Activated naive CD8-positive, alpha-beta T cell treated with anti-CD3 and anti-CD28 coated beads for 36 hours (primary cell): ENCODE measurements at places on chromosomes 13 and 19. TPM values are rescaled to one million over a fixed set of nuclear protein-coding genes. Genes with fewer than 3 reads are reported as not detected.

- H3K27me3 ChIP-seq = no peaks in the 10 kb centered on the region
- no peaks in the 10 kb centered on the region for H3K4me1 ChIP-seq
- H3K27ac ChIP-seq = no peak overlapping the region
- H3K4me3 ChIP-seq = no peak overlapping the region
- H3K36me3 ChIP-seq = peaks cover 7% of the 10 kb centered on the region
- no peak for DNase-seq
Measured at GRCh38 chr13:100443998-100444328, 144.6 kb downstream of the GGACT start.

GRCh38 chr19:32197896-32198882, 147.2 kb upstream of the ZNF507 start:
- no peak overlapping the region for H3K4me3 ChIP-seq
- H3K4me1 ChIP-seq = peaks cover 4% of the 10 kb centered on the region
- H3K27ac ChIP-seq = no peak overlapping the region
- H3K27me3 ChIP-seq = peaks cover 14% of the 10 kb centered on the region
- H3K36me3 ChIP-seq = no peaks in the 10 kb centered on the region
- DNase-seq = no peak

DNA sequence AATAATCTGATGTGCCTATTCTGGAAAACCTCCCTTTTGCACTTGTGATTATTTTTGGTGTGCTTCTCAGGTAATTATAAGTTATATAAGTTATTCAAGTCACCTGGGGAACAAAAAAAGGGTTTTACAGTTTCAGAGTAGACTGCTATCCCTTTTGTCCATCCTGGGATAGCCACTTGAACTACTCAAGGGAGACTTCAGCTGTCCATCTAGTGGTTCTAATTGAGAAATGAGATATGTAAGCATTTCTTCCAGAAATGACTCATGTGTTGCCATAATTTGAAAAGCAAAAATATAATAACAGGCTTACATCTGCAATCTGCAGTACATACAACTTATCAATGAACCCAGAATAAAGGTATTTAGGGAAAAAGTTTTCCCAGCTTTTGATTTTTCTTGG, 20.4 kb downstream of the UBL3 start:
- DNase-seq = no peak
- no peak overlapping the region for H3K27ac ChIP-seq
- H3K36me3 ChIP-seq = peaks cover 21% of the 10 kb centered on the region
- peaks cover 14% of the 10 kb centered on the region for H3K4me1 ChIP-seq
- H3K4me3 ChIP-seq = no peak overlapping the region
- no peaks in the 10 kb centered on the region for H3K27me3 ChIP-seq

DNA sequence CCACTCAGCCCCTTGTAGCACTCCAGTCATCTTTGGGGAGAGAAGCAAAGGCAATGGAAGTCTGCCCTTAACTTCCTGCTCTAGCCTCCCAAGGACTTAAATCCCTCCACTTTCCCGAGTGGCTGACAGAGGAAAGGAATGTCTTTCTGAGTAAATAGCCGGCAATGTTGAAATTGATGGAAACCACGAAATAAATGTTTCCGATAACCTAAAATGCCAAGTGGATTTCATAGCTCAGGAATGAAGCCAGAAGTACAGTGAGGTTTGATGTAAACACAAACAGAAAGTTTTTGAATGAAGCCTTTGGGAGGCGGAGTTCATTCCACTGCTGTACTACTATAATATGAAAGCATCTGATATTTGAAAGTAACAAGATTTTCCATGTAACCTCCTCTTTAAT, 14.0 kb upstream of the TBC1D4 start:
- DNase-seq = no peak
- H3K27ac ChIP-seq = no peak overlapping the region
- H3K4me1 ChIP-seq = no peaks in the 10 kb centered on the region
- H3K36me3 ChIP-seq = no peaks in the 10 kb centered on the region
- H3K27me3 ChIP-seq = peaks cover 13% of the 10 kb centered on the region
- H3K4me3 ChIP-seq = no peak overlapping the region

DNA sequence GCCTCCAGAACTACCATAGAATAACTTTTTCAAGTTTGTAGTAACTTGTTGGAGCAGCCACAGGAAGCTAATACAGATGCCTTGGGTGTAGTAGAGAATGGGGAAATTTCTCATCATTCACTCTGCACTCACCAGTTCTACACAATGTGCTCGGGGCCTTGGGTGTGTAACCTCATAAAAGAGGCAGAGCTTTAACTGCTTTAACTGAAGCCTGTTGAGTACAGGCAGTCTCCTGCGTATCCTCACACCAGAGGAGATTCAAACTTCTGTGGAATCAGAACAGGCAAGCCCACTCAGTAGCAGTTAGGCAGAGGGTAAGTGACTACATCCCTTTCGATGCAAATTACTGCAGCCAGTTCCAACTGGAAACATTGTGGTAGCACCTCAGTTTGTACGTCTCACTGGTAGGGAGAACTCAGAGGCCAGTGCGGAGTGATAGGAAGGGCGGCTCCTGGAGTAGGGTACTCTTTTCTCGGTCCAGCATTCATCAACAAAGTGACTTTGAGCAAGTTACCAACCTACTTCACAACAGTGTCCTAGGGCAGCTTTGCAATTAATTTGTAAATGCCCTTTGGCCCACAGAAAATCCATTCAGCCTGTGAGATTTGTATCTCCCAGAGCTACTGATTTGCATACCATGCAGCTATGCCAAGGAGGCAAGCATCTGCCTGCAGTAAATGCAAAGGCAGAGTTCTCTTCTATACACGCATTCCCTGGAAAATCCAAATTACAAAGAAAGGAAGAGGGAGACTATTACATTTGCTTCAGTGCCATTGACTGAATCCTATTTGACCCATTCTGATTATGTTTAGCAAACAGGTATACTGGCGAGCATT, 904.3 kb downstream of the DIAPH3 start:
- no peaks in the 10 kb centered on the region for H3K36me3 ChIP-seq
- H3K4me1 ChIP-seq = no peaks in the 10 kb centered on the region
- no peak overlapping the region for H3K27ac ChIP-seq

DNA sequence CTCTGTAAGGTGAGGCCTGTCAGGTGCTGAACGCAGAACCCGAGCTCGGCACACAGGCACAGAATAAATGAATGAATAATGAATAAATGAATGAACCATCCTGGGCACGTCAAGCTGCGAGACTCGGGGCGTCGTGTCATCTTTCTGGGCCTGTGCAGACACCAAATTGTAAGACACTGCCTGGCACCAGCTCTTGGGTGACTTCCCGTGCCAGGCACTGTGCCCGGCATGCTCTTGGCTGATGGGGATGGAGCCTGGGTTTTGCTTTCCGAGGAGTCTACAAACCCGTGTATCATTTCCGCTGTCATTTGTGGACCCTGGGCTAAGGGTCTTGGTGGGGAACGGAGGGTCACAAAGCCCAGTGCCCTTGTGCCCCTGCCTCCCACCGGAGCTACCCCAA, 43.9 kb downstream of the CELF5 start:
- no peak overlapping the region for H3K27ac ChIP-seq
- H3K27me3 ChIP-seq = peaks cover 41% of the 10 kb centered on the region
- no peak for DNase-seq
- peaks cover 2% of the 10 kb centered on the region for H3K36me3 ChIP-seq

DNA sequence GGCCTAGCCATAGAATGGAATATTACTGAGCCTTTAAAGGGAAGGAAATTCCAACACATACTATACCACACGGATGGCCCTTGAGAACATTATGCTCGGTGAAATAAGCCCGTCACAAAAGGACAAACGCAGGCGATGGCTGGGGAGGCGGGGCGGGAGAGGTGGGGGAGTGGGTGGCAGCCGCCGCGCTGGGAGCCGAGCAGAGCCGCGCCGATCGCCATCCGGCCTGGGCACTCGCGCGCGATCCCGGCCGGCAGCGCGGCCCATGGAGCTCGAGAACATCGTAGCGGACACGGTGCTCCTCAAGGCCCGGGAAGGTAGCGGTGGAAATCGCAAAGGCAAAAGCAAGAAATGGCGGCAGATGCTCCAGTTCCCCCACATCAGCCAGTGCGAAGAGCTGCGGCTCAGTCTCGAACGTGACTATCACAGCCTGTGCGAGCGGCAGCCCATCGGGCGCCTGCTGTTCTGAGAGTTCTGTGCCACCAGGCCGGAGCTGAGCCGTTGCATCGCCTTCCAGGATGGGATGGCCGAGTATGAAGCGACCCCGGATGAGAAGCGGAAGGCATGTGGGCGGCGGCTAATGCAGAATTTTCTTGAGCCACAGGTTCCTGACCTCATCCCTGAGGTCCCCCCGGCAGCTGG, 140.1 kb downstream of the ZDHHC20 start:
- DNase-seq = no peak
- H3K27me3 ChIP-seq = no peaks in the 10 kb centered on the region
- H3K4me3 ChIP-seq = no peak overlapping the region

- DNase-seq = no peak
- H3K27ac ChIP-seq = no peak overlapping the region
- no peaks in the 10 kb centered on the region for H3K27me3 ChIP-seq
- H3K4me3 ChIP-seq = no peak overlapping the region
Measured at GRCh38 chr19:36577271-36577996, 4.3 kb upstream of the ZNF529 start.

- peaks cover 16% of the 10 kb centered on the region for H3K4me1 ChIP-seq
- no peak overlapping the region for H3K4me3 ChIP-seq
- peaks cover 4% of the 10 kb centered on the region for H3K36me3 ChIP-seq
- H3K27me3 ChIP-seq = no peaks in the 10 kb centered on the region
Measured at GRCh38 chr19:34662919-34663318, 14.0 kb downstream of the SCGB2B2 start.

GRCh38 chr13:51576754-51577153, 7.5 kb upstream of the WDFY2 start:
- no peaks in the 10 kb centered on the region for H3K27me3 ChIP-seq
- H3K4me3 ChIP-seq = no peak overlapping the region
- no peaks in the 10 kb centered on the region for H3K36me3 ChIP-seq
- no peak for DNase-seq
- no peak overlapping the region for H3K27ac ChIP-seq

GRCh38 chr19:28960586-28960985, 252.4 kb downstream of the UQCRFS1 start:
- peaks cover 11% of the 10 kb centered on the region for H3K27me3 ChIP-seq
- no peaks in the 10 kb centered on the region for H3K36me3 ChIP-seq
- H3K27ac ChIP-seq = no peak overlapping the region
- H3K4me3 ChIP-seq = no peak overlapping the region
- DNase-seq = no peak

GRCh38 chr13:50720861-50721671, 122.4 kb downstream of the DLEU7 start:
- no peak overlapping the region for H3K27ac ChIP-seq
- no peak overlapping the region for H3K4me3 ChIP-seq
- DNase-seq = no peak
- H3K27me3 ChIP-seq = peaks cover 4% of the 10 kb centered on the region

- DNase-seq = no peak
- H3K4me1 ChIP-seq = peaks cover 3% of the 10 kb centered on the region
- H3K27me3 ChIP-seq = no peaks in the 10 kb centered on the region
- no peak overlapping the region for H3K4me3 ChIP-seq
- no peak overlapping the region for H3K27ac ChIP-seq
Measured at GRCh38 chr13:94309997-94310855, 169.3 kb downstream of the DCT start.

DNA sequence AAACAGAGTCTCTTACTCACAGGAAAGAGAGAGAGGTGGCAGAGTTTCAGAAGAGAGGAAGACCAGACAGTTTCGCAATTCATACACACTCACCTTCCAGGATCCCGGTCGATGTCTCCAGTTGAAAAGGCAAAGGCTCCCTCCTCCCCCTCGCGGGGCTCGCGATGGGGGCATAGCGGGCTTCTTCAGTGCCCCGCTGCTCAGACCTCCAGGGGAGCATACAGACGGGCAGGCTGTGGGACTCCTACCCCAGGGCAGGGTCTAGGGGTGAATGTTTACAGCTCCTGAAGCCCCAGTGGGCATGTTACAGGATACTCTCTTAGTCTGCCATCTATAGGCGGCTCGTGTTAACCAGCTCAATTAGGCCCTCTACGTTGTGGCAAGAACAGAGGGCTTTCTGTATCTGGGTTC, 139.2 kb downstream of the SLITRK5 start:
- no peak overlapping the region for H3K27ac ChIP-seq
- H3K4me3 ChIP-seq = no peak overlapping the region
- DNase-seq = no peak

DNA sequence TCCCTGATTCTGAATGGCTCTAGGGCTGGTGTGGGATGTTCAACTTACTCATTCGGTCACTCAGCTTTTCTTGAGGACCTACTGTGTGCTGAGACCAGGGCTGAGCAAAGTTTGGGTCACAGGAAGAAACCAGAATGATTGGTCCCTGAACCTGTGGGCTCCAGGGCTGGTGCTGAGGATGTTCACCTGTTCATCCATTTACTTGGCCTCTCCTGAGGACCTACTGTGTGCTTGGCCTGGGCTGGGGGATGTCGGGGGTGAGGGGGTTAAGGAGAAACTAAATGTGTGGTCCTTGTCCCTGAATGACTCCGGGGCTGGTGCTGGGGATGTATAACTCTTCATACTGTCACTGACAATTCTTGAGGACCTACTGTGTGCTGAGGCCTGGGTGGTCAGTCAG, 10.3 kb downstream of the ZNF835 start:
- no peaks in the 10 kb centered on the region for H3K4me1 ChIP-seq
- peaks cover 49% of the 10 kb centered on the region for H3K36me3 ChIP-seq
- no peak overlapping the region for H3K27ac ChIP-seq
- H3K27me3 ChIP-seq = no peaks in the 10 kb centered on the region

DNA sequence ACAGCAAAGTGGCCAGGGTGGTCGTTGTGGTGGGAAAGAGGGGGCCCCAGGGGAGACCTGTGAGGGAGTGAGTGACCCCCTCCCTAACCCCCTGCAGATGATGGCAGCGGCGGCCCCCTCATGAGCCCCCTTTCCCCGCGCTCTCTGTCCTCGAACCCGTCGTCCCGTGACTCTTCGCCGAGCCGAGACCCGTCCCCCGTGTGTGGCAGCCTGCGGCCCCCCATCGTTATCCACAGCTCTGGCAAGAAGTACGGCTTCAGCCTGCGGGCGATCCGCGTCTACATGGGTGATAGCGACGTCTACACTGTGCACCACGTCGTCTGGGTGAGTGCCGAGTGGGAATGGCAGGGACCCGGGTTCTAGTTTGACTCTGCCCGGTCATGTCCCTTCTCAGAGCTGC, 8.1 kb upstream of the PIK3R2 start:
- H3K27ac ChIP-seq = no peak overlapping the region
- H3K36me3 ChIP-seq = peaks cover 21% of the 10 kb centered on the region
- H3K4me3 ChIP-seq = no peak overlapping the region

GRCh38 chr13:29749401-29750182, 100.8 kb downstream of the UBL3 start:
- peaks cover 3% of the 10 kb centered on the region for H3K4me1 ChIP-seq
- no peaks in the 10 kb centered on the region for H3K36me3 ChIP-seq
- H3K4me3 ChIP-seq = no peak overlapping the region
- no peak for DNase-seq

Gene PCDH17
- total RNA-seq = not detected

Gene PTGER1
- total RNA-seq = 0.40 TPM

Gene FGF22
- total RNA-seq = not detected

Gene YIPF2
- 24.0 TPM for total RNA-seq

Gene C19orf33
- not detected for total RNA-seq

Gene RFPL4AL1
- not detected for total RNA-seq

Gene IRGC
- not detected for total RNA-seq

Gene UHRF1
- total RNA-seq = 244 TPM

Gene ZBTB32
- 238 TPM for total RNA-seq
